ENCODE measurements at places on chromosomes 13 and 19.
A peak's percentile ranks its signal among the peaks of the same experiment; 100 is the strongest.

GRCh38 chr19:32868206-32868950, 1.2 kb downstream of the SLC7A9 start:
- no peak for DNase-seq

DNA sequence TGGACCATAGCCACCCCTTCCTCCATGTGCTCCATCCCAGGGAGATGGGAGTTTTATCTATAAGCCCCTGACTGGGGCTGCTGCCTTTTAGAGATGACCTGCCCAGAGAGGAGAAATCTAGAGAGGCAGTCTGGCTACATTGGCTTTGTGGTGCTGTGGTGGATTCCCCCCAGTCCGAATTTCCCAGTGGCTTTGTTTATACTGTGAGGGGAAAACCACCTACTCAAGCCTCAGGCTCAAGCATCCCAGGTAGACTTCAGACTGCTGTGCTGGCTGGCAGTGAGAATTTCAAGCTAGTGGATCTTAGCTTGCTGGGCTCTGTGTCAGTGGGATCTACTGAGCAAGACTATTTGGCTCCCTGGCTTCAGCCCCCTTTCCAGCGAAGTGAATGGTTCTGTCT, 1195.7 kb upstream of the PCDH20 start:
- no peak for DNase-seq

GRCh38 chr19:1252821-1253513, 4.6 kb downstream of the MIDN start:
- peak; percentile 78 for DNase-seq

DNA sequence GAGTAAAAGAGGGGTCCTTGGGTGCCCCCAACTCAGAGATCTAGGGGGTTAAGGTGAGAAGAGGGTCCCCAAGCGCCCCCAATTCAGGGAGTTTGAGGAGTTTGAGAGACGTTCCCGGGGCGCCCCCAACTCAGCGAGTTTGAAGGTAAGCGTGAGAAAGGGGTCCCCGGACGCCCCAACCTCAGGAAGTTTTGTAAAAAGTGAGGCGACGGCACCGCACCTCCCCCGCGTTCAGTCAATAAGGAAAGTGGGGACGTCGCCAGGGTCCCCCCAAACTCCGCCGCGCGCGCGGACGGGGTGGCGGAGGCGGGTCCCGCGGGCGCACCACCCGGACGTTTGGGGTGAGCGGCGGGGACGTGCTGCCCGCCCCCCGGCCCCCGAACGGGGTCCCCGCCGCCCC, 353 bp downstream of the RFX2 start:
- no peak for DNase-seq

GRCh38 chr13:112161521-112162301, 94.8 kb downstream of the SOX1 start:
- no peak for DNase-seq

- DNase-seq = no peak
These were observed 28.7 kb downstream of the TMEM255B start for GRCh38 chr13:113787694-113788093.

GRCh38 chr19:5805462-5806132, 730 bp downstream of the NRTN start:
- DNase-seq = peak; percentile 71

- DNase-seq = no peak
These were observed 35.3 kb downstream of the BTBD2 start for GRCh38 chr19:1980091-1980808.

GRCh38 chr19:29815231-29815630, 3.4 kb downstream of the CCNE1 start:
- no peak for DNase-seq

DNA sequence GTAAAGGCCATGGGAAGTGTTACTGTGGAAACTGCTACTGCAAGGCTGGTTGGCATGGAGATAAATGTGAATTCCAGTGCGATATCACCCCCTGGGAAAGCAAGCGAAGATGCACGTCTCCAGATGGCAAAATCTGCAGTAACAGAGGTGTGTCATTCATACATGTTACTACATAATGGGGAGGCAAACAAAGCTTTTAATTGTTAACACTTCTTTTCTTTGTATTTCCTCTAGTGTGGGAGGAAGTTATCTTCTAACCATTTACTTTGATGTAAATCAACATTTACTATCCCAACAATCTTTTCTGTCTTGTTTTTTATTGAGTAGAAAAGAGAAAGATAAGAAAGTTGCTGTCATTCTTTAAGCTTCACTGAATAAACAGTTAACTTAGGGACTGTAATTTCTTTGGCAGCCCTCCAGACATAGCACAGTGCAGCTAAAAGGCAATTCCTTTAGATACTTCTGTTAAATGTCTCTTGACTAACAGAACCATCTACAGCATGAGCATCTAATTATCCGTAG, 126.9 kb downstream of the ITGBL1 start:
- DNase-seq = no peak

DNA sequence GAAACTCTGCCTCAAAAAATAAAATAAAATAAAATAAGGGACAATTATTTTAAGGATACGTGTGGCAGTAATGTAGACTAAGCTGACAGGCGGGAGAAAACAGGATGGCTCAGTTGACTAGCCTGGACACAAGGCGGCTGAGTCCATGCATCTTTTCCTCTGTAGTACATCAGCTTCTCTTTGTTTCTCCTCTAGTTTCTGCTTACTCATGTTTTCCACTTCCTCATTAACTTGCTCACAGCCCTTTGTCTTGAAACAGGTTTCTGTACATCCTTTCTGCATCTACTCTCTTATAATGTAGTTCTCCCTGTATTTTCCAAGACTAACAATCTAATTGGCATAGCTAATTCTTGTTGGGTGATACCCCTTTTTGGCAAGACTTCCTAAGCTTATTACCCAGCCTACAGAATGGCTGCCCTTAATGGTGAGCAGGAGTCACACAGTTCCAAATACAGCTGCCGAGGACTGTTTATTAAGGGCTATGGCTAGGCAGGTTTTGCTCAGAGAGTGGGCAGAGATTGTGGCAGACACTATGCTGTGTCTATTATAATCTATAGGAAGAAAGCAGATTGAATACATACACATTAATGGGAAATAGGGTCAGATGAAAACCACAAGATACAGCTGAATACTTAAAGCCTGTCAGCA, 58.7 kb upstream of the KLF5 start:
- no peak for DNase-seq

DNA sequence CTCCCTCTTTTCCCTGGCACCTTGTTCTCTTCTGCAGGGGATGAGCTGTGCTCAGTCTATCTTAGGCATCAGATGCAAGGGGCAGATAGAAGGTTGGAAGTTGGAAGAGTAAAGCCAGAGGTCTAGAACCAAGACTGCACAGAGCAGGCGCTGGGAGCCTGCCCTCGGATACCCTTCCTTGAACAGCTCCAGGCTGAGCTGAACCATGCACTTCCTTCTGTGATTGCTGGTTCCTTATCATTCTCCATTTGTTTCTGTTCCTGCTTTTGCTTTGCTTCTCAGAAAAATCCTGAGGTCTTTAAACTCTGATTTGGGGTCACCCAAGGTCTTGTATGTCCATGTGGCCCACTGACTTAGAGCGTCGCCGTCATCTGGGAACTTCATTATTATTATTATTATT, 36.3 kb downstream of the ARHGEF18 start:
- DNase-seq = no peak

GRCh38 chr13:104086759-104087158, 1020.5 kb upstream of the SLC10A2 start:
- no peak for DNase-seq

DNA sequence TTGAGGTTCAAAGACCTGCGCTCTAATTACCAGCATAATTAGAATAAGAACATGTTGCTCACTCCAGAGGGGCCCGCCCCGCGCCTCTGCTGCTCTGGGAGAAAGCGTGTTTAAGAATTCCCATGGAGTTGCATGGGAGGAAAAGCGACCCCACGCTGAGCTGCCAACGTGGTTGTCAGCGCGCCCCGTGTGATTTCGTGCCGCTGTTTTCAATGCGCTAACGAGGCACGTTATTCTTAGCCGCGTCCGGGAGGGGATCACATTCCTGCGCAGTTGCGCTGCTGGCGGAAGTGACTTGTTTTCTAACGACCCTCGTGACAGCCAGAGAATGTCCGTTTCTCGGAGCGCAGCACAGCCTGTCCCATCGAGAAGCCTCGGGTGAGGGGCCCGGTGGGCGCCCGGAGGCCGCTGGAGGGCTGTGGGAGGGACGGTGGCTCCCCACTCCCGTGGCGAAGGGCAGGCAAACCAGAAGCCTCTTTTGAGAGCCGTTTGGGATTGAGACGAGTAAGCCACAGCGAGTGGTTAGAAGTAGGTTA, 173.8 kb upstream of the SOX1 start:
- no peak for DNase-seq

- no peak for DNase-seq
These were observed 68.3 kb downstream of the FGF14 start for GRCh38 chr13:102333320-102334198.

GRCh38 chr19:45900738-45901431, 1.5 kb downstream of the MYPOP start:
- DNase-seq = no peak

- DNase-seq = no peak
These were observed 28.7 kb downstream of the ATP8B3 start for GRCh38 chr19:1783354-1783753.

DNA sequence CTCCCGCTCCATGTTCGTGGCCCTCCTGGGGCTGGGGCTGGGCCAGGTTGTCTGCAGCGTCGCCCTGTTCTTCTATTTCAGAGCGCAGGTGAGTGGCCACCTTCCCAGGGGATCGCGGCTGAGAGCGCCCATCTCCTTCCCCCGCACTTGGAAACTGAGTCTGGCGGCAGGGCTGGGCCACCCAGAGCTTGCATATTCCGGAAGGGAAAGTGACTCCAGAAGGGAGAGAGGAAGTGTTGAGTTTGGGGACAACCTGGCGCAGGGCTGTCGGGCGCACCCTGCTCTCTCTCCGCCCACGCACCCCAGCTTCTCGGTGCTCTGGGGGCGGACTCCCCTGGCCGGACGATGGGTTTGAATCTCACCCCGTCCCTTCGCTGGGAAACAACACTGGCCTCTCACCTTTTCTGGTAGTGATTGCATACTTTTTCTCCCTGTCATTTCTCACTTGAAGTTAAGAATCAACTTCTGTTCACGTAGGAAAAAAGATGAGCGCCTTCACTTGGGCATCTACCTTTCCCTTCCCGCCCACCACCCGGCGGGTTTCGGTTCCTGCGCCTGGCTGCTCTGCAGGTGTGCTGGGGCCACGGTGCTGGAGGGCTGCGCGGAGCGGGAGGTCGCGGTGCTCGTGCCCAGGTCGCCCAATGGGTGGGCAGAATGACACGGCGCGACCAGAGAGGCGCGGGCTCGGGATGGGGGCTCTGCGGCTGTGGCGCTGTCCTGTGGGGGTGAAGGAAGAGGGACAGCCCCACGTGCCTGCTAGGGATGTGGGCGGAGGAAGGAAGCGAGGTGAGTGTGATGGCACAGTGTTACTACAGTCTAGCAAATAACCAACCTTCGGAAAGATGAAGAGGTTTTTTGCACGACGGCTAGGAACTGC, 721 bp downstream of the TNFSF11 start:
- peak; percentile 51 for DNase-seq

GRCh38 chr19:30288911-30289310, 83.3 kb upstream of the ZNF536 start:
- no peak for DNase-seq

- DNase-seq = no peak
These were observed 41.3 kb downstream of the ARHGEF7 start for GRCh38 chr13:111156421-111156820.

DNA sequence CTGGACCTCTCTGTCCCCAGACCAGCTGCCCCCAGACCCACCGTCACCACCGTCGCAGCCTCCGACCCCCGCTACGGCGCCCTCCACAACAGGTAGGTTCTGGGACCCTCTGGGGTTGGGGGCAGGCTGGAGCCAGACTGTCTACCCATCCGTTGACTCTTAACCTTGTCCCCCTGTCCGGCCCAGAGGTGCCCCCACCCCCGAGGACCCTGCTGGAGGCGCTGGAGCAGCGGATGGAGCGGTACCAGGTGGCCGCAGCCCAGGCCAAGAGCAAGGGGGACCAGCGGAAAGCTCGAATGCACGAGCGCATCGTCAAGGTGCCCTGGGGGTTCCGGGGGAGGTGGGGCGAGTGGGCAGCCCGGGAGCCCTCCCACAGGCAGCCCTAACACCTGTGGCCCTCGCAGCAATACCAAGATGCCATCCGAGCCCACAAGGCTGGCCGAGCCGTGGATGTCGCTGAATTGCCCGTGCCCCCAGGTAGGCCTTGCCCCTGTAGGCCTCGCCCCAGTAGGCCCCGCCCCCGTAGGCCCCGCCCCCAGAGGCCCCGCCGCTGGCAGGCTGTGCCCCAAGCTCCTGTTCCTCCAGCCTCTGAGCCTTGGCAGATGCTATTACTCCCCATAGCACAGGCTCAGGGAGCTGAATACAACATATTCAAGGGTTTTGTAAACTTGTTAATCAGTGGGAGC, 12.9 kb downstream of the CC2D1A start:
- DNase-seq = no peak

GRCh38 chr19:39430675-39431593, 4.8 kb downstream of the RPS16 start:
- no peak for DNase-seq

GRCh38 chr13:29887030-29887557, 36.7 kb upstream of the UBL3 start:
- no peak for DNase-seq

DNA sequence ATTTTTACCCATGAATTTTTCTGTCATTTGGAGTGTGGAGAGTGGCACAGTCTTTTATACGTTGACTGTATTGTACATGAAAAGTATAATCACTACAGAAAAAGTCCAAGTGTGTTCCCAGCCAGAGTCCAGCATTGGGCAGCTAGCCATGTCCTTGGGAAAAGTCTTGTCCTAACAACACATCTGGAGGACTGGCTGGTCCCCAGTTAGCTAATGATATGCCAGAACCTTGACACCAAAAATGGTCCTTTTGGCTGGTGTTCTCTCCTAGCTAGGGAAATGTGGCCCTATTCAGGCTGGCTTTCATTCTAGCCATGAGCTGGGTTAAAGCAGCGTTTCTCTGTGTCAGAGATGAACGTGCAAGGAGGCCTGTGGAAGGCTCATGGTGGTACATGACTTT, 98.9 kb downstream of the ESD start:
- no peak for DNase-seq

- DNase-seq = no peak
These were observed 36.1 kb upstream of the DCUN1D2 start for GRCh38 chr13:113526466-113527220.

DNA sequence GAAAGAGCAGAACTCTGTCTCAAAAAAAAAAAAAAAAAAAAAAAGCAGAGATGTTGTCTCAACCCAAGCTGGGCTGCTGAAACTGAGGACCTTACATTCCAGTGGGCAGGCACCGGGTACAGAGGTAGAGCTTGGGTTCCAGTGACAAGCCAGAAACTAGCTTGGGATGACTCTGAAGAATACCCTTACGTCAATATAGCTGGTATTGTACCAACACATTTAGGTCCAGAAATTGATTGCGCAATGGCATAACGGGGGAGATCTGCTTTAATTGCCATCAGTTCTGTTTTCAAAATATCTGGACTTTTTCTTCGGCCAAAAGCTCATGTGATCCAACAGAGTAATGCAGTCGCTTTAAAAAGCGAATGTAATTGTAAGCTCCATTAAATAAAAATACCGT, 103.1 kb upstream of the UBL3 start:
- DNase-seq = no peak

- no peak for DNase-seq
These were observed 3.7 kb downstream of the COL4A2 start for GRCh38 chr13:110310541-110311442.

All from activated naive CD8-positive, alpha-beta T cell treated with anti-CD3 and anti-CD28 coated beads, Interleukin-2, amount 10 ng/mL, durations not matched to agents 7 days and 5 days (primary cell).